ENCODE measurements at places on chromosomes 1 and 21. TPM values are rescaled to one million over a fixed set of nuclear protein-coding genes. Genes with fewer than 3 reads are reported as not detected.

- no peaks in the 10 kb centered on the region for H3K4me1 ChIP-seq
- no peaks in the 10 kb centered on the region for H3K27me3 ChIP-seq
- no peak overlapping the region for H3K4me3 ChIP-seq
- no peak for DNase-seq
Measured at GRCh38 chr1:236850077-236850979, 55.2 kb downstream of the MTR start.

DNA sequence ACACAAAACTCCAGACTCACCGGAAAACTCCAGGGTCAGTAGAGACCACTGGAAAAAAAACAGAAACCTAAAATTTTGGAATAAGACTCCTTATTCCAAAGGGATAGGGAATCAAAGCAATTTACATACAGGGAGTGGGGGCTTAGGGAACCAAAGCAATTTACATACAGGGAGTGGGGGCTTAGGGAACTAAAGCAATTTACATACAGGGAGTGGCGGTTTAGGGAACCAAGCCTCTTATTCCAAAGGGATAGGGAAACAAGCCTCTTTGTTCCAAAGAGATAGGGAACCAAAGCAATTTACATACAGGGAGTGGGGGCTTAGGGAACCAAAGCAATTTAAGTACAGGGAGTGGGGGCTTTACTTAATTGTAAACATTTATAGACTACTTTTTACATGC, 28.4 kb upstream of the TTLL7 start:
- no peak for DNase-seq
- H3K27me3 ChIP-seq: no peaks in the 10 kb centered on the region
- no peaks in the 10 kb centered on the region for H3K4me1 ChIP-seq
- no peaks in the 10 kb centered on the region for H3K36me3 ChIP-seq
- H3K27ac ChIP-seq: no peak overlapping the region

GRCh38 chr1:226108935-226109828, 46.7 kb downstream of the H3-3A start:
- H3K4me3 ChIP-seq: peak overlapping the region; percentile 52
- peak overlapping the region; percentile 99 for H3K27ac ChIP-seq
- peak; percentile 19 for DNase-seq
- H3K36me3 ChIP-seq: no peaks in the 10 kb centered on the region

GRCh38 chr1:99986656-99987225, 16.9 kb downstream of the SLC35A3 start:
- H3K27me3 ChIP-seq: no peaks in the 10 kb centered on the region
- DNase-seq: no peak
- peaks cover 2% of the 10 kb centered on the region for H3K36me3 ChIP-seq
- H3K4me1 ChIP-seq: no peaks in the 10 kb centered on the region
- no peak overlapping the region for H3K4me3 ChIP-seq
- H3K27ac ChIP-seq: no peak overlapping the region

DNA sequence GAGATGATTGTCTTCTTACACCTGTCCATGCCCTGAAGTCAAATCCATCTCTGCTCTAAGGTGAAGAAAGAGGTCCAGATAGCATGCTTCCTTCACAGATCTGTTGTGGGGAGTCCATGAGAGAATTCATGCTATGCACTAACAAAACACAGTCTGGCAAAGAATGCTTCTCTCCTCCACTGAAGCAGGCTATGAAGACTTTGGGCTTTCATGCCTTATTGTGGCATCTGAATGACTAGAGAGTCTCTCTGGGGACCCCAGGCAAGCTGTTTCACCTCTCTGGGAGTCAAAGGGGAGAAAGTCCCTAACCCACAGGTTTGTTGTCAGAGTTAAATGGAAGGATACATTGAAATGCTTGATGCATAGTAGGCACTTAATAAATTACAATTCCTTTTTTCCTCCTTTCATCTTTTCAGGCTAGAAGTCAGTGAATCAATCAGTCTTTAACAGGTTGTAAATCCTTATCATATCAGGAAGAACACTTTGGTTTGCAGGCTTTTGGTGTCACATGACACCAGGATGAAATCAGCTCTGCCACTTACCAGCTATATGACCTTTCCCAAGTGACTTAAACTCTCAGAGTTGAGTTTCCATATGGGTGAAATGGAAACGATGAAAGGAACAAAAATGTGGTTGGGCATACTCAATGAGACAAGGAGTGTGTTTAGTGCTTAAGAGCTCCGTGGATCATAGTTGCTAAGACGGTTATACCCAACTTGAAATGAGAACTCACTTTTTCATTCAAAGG, 200.1 kb upstream of the DAB1 start:
- no peaks in the 10 kb centered on the region for H3K4me1 ChIP-seq
- no peak overlapping the region for H3K27ac ChIP-seq
- no peaks in the 10 kb centered on the region for H3K27me3 ChIP-seq
- DNase-seq: no peak

DNA sequence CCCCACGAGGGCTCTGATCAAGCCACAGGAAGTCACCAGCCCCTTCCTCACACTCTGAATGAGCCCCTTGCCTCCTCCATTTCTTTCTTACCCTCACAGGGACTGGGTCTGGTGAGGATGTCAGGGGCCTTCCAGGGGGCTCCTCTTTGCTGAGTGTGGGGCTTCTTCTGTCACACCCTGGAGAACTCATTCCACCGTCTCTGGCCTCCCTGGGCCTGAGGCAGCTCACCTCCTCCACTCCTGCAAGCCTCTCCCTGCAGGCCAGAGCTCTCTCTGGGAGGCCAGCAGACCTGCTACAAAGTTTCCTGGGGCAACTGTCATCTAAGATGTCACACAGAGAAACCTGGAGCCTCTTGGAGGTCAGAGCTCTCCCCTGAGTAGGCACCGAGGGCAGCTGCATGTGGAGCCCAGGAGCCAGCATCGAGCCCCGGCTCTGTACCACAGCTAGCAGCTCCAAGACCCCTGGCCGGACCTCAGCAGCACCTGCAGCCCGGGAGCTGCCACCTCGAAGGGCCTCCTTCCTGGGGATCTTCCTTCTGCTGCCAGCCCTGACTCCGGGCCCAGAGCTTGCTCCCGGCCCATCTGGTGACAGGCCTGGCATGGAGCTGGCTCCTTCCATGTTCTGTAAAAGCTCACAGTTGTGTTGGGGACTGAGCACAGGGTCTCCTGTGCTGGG, 1.1 kb downstream of the SPOCD1 start:
- no peaks in the 10 kb centered on the region for H3K27me3 ChIP-seq
- H3K27ac ChIP-seq: no peak overlapping the region
- H3K36me3 ChIP-seq: no peaks in the 10 kb centered on the region

- H3K36me3 ChIP-seq: no peaks in the 10 kb centered on the region
- no peaks in the 10 kb centered on the region for H3K27me3 ChIP-seq
- DNase-seq: no peak
- H3K27ac ChIP-seq: no peak overlapping the region
Measured at GRCh38 chr1:76048926-76049325, 25.6 kb upstream of the ST6GALNAC3 start.

DNA sequence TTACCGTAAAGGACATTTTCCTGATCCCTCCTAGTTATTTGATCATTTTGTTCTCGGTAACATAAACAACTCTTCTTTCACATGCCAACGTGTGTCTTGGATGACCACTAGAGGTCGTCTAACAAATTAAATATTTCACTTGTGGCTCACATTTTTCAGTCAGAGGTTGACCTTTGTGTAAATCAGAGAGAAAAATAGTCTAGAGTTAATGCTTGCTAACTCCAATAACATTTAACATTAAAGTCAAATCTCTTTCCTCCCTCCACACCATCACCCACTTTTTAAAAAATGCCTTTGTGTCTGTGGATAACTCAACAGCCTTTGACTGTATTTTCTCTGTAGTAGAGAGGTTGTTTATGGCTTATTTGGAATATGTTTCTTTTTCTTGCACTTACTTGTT, 220.5 kb upstream of the B3GALT2 start:
- H3K36me3 ChIP-seq: no peaks in the 10 kb centered on the region
- H3K4me3 ChIP-seq: no peak overlapping the region
- no peak for DNase-seq
- H3K27me3 ChIP-seq: no peaks in the 10 kb centered on the region
- peaks cover 5% of the 10 kb centered on the region for H3K4me1 ChIP-seq
- no peak overlapping the region for H3K27ac ChIP-seq

DNA sequence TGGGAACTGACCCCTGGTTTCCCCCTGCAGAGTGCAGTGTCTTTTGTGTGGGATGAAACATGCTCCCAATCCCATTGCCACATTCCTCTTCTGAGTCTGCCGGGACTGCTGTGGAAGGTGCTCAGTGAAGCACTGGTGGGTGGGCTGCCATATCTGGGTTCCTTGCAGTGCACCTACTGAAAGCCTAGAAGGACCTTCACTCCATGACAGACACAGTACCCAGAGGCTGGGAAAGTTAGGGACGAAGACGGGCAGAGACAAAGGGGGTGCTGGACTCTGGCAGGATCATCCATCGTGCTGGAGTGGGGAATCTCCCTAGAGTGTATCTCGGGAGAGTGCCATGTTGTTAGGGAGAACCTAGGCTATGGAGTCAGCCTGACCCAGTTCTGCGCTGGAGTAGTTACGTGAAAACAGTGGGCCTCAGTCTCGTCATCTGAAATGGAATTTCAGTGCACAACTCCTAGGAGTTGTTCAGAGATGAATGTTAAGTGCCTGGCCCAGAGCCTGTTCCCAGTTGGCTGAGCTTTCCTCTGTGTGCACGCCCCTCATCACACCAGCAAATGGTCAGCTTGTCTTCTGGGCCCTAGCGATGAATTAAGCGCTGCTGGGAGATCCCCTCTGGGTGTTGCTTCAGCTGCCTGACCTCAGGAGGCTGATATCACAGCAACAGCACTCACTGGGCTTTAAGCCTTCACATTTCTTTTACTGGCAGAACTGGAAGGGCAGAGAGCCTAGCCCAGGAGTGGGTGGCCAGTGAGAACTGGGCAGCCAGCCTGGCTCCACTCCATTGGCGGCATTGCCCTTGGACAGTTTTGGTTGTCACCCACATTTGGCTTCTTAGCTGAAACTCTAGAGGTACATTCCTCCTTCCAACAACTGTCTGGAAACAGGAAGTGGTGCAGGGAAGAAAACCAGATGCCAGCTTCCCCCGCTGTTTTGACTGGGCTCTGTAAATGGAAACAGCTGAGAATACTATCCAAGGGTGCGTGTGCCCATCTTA, 479.8 kb upstream of the VAMP3 start:
- H3K4me1 ChIP-seq: no peaks in the 10 kb centered on the region
- H3K27ac ChIP-seq: no peak overlapping the region
- DNase-seq: no peak
- no peaks in the 10 kb centered on the region for H3K27me3 ChIP-seq

DNA sequence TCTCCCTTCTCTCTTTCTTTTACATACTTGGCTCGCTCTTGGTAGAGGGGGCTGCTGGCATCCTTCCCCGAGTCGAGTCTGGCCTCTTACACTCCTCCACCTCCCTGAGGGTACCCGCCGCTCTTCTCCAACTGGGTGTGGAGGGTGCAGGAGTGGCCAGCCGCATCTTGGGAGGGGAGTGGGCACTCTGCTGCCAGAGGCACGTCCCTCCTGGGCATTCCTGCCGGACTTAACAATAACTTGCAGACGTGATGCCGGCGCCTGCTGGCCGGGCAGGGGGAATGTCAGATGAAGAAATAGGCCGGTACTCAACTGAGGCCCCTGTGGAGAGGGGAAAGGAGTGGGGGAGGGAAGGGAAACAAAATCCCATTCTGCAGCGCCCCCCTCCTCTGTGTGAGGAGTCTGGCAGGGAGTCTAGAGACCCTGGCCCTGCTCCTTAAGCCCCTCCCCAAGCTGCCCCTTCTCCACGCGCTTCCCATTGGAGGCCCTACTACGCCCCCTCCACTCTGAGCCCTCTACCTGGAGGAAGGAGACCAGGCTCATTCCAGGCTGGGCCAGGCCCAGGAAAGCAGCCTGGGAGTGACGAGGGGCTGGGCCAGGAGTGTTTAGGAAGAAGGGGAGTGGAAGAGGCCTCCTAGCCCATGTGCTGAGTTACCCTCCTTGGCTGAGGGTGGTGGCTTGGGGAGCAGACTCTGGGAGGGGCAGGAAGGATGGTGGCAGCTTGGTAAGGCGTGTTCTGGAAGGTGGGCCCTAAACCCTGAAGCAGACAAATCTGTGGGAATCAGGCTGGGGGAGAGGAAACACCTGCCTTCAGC, 1.8 kb downstream of the ATP2B4 start:
- peak overlapping the region; percentile 61 for H3K4me3 ChIP-seq
- no peaks in the 10 kb centered on the region for H3K27me3 ChIP-seq
- H3K27ac ChIP-seq: peak overlapping the region; percentile 89
- DNase-seq: peak; percentile 31
- H3K4me1 ChIP-seq: peaks cover 50% of the 10 kb centered on the region

- H3K27me3 ChIP-seq: no peaks in the 10 kb centered on the region
- H3K36me3 ChIP-seq: peaks cover 6% of the 10 kb centered on the region
- no peak for DNase-seq
- no peak overlapping the region for H3K27ac ChIP-seq
- H3K4me3 ChIP-seq: no peak overlapping the region
Measured at GRCh38 chr21:36804874-36805611, 106.1 kb downstream of the SIM2 start.

DNA sequence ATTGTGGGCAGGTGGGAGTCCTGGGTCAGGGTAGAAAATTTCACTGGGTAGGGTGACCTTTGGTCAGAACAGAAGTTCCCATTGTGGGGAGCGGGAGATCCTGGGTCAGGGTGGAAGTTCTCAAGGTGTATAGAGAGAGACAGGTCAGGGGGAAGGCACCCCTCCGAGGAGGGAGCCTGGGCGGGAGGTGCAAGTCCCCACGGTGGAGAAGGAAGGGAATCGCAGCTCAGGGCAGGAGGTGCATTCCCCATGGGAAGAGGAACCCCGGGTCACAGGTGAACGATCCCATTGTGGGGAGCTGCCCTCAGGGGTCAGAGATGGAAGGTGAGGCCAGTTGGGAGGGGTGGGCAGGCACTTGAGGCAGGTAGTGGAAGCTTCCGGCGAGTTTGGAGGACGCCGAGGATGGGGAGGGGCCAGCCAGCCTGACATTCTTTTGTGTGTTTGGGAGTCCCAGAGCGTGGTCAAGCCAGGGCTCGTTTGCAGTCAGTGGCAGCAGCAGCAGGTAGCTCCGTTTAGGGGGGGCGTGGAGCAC, 637 bp downstream of the LYPLA2 start:
- peaks cover 45% of the 10 kb centered on the region for H3K4me1 ChIP-seq
- H3K4me3 ChIP-seq: peak overlapping the region; percentile 91
- no peaks in the 10 kb centered on the region for H3K27me3 ChIP-seq
- no peak for DNase-seq
- peaks cover 65% of the 10 kb centered on the region for H3K36me3 ChIP-seq

The GPR25 gene
- not detected for total RNA-seq

The ANKRD34A gene
- 1.7 TPM for total RNA-seq

The OR2L8 gene
- total RNA-seq: not detected

The PRAMEF5 gene
- not detected for total RNA-seq

The MMEL1 gene
- total RNA-seq: 2.2 TPM

The MAN1C1 gene
- 14.6 TPM for total RNA-seq

The BSND gene
- not detected for total RNA-seq

The PKN2 gene
- total RNA-seq: 60.5 TPM

The BRINP3 gene
- 0.20 TPM for total RNA-seq

The TFF2 gene
- not detected for total RNA-seq

All from tibial nerve (tissue), 4 donors.